ENCODE measurements at places on chromosomes 11 and 22.

DNA sequence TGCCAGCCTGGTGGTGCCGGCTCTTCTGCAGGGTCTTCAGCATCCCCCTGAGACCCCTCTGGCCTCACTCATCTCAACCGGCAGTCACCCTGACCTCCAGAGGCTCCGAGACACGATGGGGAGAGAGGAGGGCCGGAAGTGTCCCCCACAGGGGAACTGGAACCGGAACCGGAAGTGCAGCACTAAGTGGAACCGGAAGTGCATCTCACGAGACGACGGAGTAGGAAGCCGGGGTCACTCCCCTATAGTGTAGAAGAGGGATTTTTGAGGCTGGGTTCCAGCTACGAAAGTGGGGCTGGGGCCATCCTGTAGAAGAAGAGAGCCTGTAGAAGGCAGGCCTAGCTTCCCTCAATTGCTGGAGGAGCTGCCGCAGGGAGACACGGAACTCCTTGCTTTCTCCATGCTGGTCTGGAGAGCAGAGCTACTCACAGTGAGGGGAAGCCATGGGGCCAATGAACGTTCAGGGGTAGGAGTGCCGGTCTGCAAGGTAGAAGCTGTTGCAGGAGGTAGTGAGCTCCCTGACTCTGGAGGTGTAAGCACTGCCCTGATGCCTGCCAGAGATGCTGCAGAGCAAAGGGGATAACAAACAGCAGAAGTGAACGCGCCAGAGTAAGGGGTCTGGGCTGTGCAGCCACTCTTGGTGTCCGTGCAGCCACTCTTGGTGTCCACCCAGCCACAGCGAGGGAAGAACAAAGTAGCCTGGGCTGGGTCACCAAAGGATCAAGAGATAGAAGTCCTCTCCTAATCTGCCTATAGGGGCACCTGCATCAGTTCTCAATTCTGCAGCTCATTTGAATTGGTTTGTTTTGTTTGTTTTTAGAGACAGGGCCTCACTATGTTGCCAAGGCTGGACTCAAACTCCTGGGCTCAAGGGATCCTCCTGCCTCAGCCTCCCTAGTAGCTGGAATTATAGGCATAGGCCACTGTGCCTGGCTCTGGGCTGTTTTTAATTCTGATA, 21.9 kb downstream of the SCUBE1 start:
- no peak for DNase-seq

- no peak for DNase-seq
These were observed 24.7 kb upstream of the ARHGAP8 start for GRCh38 chr22:44727709-44728108.

DNA sequence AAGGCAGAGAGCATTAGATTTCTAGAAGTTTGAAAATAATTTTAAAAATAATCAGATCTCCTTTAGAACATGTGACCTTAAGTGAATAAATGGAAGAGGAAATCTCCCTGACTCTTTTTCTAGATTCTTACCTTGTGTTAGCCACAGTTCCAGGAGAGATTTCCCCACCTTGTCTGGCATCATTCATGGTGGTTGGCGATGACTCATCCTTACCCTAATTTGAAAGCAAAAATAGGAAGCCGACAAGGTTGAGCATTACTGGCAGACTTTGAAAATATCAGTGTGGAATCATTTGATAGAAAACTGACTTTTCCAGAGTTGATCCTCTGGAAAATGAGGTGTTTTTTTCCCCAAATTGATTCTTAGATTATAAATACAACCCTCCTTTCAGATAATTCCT, 48.1 kb downstream of the CNTN5 start:
- no peak for DNase-seq

DNA sequence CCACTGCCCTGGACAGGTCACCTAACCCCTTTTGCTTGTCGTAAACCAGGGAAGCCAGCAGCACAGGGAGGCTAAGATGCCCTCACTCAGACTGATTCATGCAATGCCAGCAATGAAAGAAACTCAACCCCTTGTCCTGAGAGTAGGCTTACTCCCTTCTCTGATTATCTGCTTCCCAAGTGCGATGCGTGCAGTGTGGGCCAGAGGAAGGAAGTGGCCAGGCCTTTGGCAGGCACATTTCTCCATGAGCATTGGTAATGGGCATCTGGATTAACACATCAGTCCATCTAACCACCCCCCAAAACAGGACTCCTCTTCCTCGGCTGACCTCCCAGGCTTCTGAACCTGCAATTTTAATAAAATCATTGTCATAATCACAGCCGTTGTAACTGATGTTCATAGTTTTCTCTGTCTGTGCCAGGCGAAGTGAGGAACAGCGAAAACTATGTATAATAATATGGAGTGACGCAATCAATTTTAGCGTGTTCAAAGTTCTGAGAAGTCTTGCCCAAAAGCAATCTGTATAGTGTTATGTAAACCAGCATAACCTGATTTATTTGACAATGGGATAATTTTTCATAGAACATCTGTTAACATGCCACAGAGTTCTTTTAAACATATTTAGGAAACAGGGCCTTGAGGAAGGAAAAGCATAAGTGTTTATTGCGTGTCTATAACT, 33.9 kb downstream of the TST start:
- DNase-seq: no peak

- peak; percentile 44 for DNase-seq
These were observed 110.2 kb upstream of the SORL1-AS1 start for GRCh38 chr11:121563003-121563402.

DNA sequence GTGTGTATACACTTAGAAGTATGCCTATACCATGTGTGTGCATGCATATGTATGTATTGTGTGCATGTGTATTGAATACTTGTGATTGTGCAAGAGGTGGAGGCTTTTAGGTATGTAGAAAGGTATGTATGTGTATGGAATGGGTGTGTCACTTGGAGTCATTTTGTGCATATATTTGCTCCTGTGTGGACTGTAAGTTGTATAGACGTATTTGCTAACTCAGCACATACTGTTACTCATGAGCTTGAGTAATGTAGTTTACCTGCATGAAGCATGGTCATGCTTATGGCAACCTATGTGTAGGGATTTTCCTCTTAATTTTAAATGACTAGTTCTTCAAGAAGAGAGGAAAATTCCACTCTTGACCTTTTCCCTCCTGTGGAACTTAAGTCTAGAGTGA, 507.6 kb upstream of the LARGE1 start:
- no peak for DNase-seq

DNA sequence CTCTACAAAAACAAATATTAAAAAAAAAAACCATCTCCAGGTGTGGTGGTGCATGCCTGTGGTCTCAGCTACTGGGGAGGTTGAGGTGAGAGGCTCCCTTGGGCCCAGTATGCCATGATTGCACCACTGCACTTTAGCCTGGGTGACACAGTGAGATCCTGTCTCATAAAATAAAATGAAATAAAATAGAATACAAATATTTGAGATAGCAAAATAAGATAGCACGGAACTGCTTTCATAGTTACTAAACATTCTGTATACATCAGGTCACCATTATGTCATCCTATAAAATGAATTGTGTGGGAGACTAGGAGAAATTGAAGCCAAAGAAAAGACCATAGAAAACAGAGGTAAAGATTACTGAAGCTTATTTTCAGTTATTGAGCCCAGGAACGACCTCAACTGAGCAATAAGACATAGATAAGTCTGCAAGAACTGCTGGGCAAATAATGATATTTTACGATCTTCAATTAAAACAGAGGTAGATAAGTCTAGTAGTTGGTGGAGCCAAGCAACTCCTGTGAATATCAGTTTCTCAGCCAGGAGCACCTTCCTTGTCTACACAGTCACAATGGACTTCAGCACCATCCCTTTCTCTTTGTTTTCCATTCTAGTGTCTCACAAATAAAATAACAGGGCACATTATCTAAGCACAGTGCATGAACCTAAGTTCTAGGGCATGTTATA, 9.9 kb downstream of the OR5M11 start:
- no peak for DNase-seq

DNA sequence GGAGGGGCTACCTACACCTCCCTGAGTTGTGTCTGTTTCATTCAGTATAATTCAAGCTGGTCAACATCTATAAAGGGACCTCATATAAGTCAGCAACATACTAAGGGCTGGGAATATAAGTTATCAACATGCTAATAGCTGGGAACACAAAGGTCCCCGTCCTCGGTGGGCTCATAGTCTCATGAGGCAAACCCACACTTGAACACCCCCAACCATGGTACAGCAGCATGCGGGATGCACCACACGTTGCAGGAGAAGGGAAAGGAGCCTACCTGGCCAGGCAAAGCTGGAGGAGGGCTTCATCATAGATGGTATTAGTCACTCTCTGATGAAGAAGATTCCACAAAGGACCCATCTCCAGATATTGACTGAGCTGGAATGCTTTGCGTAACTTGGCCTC, 561.8 kb upstream of the B3GAT1 start:
- no peak for DNase-seq
